H1 (cell line): ENCODE measurements at places on chromosomes 11 and 22. TPM values are rescaled to one million over a fixed set of nuclear protein-coding genes. Genes with fewer than 3 reads are reported as not detected.

The DEUP1 gene
- 0.38 and 0.45 TPM in 2 replicates for total RNA-seq

The SCGB1D2 gene
- total RNA-seq = not detected in 2 replicates

DNA sequence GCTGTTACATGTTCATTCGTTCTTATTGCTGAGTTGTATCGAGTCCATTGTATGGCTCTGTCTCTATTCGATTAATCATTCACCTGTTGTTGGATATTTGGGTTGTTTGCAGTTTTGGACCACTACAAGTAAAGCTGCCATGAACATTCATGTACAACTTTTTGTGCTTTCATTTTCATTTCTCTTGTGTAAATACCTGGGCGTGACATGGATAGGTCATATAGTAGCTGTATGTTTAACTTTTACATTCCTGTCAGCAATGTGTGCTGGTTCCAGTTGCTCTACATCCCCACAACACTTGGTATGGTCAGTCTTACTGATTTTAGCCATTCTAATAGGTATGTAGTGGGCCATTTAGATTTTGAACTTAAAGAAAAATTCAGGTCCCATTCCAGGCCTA, 194.2 kb upstream of the PLET1 start:
- no peak overlapping the region for H3K4me3 ChIP-seq
- H3K4me1 ChIP-seq = no peaks in the 10 kb centered on the region
- DNase-seq = no peak
- H3K27ac ChIP-seq = no peak overlapping the region
- H3K27me3 ChIP-seq = no peaks in the 10 kb centered on the region
- H3K36me3 ChIP-seq = no peaks in the 10 kb centered on the region

DNA sequence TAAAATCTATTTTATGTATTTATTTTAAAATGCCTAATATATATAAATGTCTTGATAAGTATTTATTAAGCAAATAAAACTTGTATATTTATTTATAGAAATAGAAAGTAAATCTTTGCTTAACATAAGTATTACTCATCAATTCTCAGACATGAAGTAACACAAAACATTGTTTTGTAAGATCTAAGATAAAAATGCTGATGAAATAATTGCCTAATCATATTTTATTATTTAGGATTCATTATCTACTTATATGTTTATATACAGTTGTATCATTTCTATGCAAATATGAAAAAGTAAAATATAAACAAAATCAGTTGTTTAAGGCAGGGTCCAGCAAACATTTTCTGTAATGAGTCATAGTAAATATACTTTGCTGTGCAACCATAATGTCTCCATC, 507.8 kb upstream of the CNTN5 start:
- DNase-seq = no peak
- no peaks in the 10 kb centered on the region for H3K36me3 ChIP-seq
- H3K4me3 ChIP-seq = no peak overlapping the region

DNA sequence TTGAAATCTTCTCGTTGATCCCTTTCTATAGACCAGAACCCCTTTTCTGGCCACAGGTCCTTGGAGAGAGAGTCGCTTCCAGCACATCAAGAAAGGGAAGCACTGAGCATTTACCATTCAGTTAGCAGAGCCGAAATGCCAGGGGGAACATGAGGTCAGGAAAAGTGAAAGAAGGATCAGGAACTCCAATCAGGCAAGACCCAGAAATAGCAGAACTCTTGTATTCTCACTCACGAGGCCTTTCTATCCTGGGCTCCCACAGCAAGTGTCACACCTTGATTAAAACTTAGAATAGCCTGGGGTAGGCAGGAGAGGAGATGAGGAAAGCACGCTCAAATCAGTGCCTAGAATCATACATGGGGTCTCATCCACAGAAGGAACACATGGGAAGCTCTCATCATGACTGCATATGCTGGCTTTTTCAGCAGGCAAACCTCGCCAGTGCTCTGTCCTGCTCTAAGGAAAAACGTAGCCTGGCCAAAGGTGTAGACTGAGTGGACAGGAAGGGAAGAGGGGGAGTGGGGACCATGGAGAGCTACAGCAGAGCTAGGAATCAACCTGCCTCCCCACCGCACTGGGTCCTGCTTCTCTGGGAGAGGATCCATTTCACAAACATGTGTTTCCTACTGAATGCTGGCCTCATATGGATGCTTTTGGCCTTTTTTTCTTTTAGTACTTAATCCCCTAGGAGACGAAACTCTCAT, 40.5 kb downstream of the OPCML start:
- no peaks in the 10 kb centered on the region for H3K36me3 ChIP-seq
- no peaks in the 10 kb centered on the region for H3K4me1 ChIP-seq
- no peak overlapping the region for H3K27ac ChIP-seq
- H3K27me3 ChIP-seq = no peaks in the 10 kb centered on the region
- no peak overlapping the region for H3K4me3 ChIP-seq

- DNase-seq = no peak
- peak overlapping the region; percentile 49 for H3K4me3 ChIP-seq
- no peaks in the 10 kb centered on the region for H3K36me3 ChIP-seq
- H3K4me1 ChIP-seq = peaks cover 3% of the 10 kb centered on the region; the same call in 1 of the 2 replicates
Measured at GRCh38 chr11:110710628-110711381, 1.4 kb downstream of the ARHGAP20 start.

DNA sequence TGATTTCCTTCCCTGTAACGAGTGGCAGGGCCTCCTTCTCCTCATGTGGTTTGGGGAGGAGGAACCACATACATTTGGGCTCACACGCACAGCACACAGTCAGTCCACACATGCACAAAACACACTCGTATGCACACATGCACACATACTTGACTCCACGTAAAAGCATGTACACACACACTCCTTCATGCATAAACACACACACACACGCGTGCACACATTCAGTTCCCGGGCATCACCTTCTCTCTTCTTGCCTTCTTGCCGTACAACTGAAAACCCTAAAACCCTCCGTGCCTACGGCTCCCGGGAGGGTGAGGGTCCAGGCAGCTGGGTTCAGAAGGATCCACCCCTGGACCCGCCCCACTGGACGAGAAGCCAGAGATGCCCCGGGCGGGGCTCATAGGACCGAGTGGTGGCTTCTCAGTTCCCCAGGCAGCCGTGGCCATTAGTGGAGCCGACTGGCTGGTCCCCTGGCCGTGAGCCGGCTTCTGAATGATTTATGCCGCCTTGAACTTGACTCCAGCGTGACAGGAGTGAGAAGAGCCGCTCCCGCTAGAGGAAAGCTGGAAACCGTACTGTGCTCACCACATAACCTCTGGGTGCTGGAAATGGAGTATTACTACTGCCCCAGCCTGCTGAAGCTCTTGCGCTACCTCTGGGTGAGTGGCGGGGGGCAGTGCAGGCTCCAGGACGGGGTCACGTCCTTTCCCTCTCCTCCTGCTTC, 117.4 kb downstream of the KIAA1671 start:
- H3K4me3 ChIP-seq = no peak overlapping the region
- no peaks in the 10 kb centered on the region for H3K27me3 ChIP-seq
- no peaks in the 10 kb centered on the region; the same call in 1 of the 2 replicates for H3K4me1 ChIP-seq

GRCh38 chr22:35335468-35335867, 35.8 kb downstream of the TOM1 start:
- no peak for DNase-seq
- H3K27me3 ChIP-seq = no peaks in the 10 kb centered on the region
- no peaks in the 10 kb centered on the region; the same call in 1 of the 2 replicates for H3K36me3 ChIP-seq
- no peak overlapping the region for H3K4me3 ChIP-seq
- H3K27ac ChIP-seq = no peak overlapping the region

GRCh38 chr22:49243965-49244364, 583.7 kb downstream of the BRD1 start:
- no peak overlapping the region for H3K27ac ChIP-seq
- H3K4me1 ChIP-seq = no peaks in the 10 kb centered on the region
- H3K4me3 ChIP-seq = no peak overlapping the region
- H3K27me3 ChIP-seq = no peaks in the 10 kb centered on the region
- H3K36me3 ChIP-seq = no peaks in the 10 kb centered on the region

DNA sequence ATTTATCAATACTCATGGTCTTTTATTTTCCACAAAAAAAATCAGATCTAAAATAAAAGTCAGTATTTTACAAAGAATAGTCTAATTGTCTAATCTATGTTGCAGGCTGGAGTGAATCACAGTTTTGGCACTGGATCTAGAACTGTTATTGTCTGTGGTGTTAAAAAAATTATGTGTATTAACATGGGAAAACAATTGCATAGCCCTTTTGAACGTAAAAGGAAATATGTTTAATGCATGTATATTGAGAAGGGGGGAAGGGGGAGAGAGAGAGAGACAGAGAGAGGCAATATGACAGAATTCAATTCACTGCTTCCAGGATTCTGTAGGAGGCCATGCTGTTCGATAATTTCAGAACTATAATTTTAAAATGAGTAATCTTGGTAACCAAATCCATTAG, 324.9 kb upstream of the CCDC90B start:
- no peak for DNase-seq
- H3K27ac ChIP-seq = no peak overlapping the region

DNA sequence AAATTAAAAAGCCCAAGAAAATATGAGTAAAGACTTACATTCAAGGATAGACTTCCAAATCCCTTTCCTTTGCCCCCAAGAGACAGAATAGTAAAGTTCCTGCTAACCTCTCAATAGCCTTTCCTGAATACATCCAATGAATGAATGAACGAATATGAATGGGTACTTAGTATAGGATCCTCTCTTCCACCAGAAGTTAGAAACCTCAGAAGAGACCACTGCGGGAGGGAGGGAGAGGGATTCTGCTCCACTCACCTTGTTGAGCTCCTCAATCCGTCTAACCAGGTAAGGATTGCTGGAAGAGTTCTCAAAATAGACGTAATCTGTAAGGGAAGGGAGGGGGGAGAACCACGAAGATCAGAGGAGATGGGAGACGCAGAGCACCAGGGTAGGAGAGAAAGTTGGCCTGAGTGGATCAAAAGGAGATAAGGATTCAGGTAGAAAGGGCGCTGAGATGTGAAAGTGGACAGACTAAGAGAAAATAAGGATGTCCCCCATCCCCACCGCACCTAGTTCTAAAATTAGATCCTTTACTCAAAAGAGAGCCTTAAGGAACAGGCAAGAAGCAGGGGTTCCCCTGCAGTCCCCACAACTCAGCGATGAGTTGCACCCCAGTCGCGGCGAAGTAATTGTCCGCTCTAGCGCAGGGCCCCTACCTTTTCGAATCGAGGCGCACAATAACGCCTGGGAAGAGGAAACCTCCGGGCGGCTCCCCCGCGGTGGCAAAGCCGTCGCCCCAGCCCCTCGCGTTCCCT, 1.1 kb downstream of the MTA2 start:
- peak overlapping the region; percentile 79; the same call in 1 of the 2 replicates for H3K27ac ChIP-seq
- no peak for DNase-seq
- H3K4me3 ChIP-seq = peak overlapping the region; percentile 74
- peaks cover 29% of the 10 kb centered on the region for H3K36me3 ChIP-seq
- peaks cover 15% of the 10 kb centered on the region for H3K4me1 ChIP-seq
- no peaks in the 10 kb centered on the region for H3K27me3 ChIP-seq

- H3K36me3 ChIP-seq = no peaks in the 10 kb centered on the region
- no peak for DNase-seq
- H3K27me3 ChIP-seq = peaks cover 3% of the 10 kb centered on the region; the same call in 1 of the 2 replicates
- H3K4me1 ChIP-seq = no peaks in the 10 kb centered on the region; the same call in 1 of the 2 replicates
- no peak overlapping the region for H3K27ac ChIP-seq
Measured at GRCh38 chr11:64675450-64676260, 47.3 kb downstream of the NRXN2 start.

DNA sequence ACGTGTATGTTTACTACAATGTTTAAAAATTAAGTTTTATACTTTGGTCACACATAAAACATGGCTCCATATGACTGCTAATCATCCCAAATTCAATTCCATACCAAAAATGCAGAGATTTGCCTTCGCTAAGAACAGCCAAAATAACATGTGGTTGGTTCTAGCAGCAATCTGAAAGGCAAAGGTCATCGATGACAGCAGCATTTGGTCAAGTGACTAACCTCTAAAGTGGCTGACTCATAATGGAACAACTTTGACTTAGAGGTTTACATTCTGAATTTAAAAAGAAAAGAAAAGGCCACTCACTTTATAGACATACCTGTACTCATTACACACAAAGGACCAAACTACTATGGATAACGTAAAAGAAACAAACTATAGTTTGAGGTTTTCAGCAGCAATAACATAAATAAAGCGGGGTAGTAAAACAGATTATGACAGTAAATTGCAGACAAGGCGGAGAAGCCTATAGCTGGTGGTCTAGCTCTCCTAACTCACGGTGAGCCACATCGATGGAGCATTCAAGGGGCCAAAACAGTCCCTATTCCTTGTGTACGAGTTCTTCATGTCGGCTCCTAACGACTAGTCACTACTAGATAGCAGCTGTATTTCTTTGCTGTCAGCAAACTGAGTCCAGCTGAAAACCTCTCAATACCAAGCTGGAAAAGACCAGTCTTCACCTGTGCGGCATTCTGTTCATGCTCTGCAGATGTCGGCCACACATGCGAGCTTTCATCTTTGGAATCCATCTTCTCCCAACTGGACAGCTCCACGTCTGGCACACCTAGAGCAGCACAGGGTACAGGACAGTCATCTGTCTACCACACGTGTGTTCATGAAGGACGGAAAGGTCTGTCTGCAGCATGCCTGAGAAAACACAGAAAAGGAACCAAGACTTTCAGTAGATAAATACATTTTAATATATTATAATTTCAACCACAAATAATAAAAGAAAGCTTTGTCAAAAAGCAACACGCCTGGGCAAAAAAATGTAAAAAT, 42.1 kb downstream of the PRDM10 start:
- no peaks in the 10 kb centered on the region for H3K27me3 ChIP-seq
- peaks cover 6% of the 10 kb centered on the region for H3K36me3 ChIP-seq
- H3K4me3 ChIP-seq = no peak overlapping the region
- no peak overlapping the region for H3K27ac ChIP-seq
- no peak for DNase-seq

GRCh38 chr11:127564810-127565209, 564.2 kb upstream of the KIRREL3 start:
- H3K4me1 ChIP-seq = no peaks in the 10 kb centered on the region
- no peaks in the 10 kb centered on the region for H3K27me3 ChIP-seq
- H3K4me3 ChIP-seq = no peak overlapping the region
- no peak overlapping the region for H3K27ac ChIP-seq
- DNase-seq = no peak
- H3K36me3 ChIP-seq = no peaks in the 10 kb centered on the region

DNA sequence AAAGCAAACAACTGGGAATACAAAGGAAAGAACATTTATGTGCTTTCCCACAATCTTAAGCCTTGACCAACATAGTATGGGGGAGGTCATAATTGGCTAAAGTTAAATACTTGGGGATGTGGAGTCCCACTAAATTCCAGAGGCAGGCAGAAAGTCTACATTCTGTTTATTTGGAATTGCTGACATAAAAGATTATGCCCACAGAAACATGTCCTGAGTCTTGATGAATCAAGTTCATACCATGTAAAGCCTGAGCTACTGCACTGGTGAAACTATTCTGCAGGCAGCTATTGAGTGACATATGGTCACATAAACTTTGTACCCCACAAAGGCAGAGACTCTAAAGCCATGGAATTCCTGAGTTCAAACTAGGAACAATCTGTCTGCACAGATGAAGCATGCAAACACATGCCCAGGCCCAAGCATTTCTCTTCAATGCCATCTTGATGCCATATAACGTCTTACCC, 69.9 kb upstream of the CHRM4 start:
- no peak overlapping the region for H3K4me3 ChIP-seq
- H3K27ac ChIP-seq = no peak overlapping the region
- H3K4me1 ChIP-seq = peaks cover 17% of the 10 kb centered on the region
- H3K27me3 ChIP-seq = no peaks in the 10 kb centered on the region
- no peaks in the 10 kb centered on the region for H3K36me3 ChIP-seq

- no peak for DNase-seq
- no peak overlapping the region for H3K4me3 ChIP-seq
- no peaks in the 10 kb centered on the region for H3K4me1 ChIP-seq
- no peaks in the 10 kb centered on the region for H3K36me3 ChIP-seq
Measured at GRCh38 chr11:87722756-87723565, 452.3 kb downstream of the RAB38 start.
